ENCODE measurements at places on chromosomes 1 and 21.
A peak's percentile ranks its signal among the peaks of the same experiment; 100 is the strongest.

DNA sequence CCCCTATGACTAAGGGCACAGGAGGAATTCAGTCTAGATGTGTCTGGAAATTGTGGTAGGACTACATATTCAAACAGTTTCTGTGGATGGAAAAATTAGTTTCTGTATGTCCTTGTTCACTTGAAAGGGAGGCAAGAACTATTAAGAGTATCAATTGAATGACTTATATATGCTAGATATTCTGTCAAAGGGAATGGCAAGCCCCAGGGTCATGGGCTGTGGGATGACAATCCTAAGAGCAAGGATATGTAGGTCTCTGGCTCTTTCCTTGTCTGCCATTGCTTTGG lies 383.5 kb upstream of the B3GALT2 start:
- DNase-seq, result no peak

- DNase-seq, result no peak
These were observed 162.6 kb upstream of the IRF2BP2 start for GRCh38 chr1:234772345-234773147.

DNA sequence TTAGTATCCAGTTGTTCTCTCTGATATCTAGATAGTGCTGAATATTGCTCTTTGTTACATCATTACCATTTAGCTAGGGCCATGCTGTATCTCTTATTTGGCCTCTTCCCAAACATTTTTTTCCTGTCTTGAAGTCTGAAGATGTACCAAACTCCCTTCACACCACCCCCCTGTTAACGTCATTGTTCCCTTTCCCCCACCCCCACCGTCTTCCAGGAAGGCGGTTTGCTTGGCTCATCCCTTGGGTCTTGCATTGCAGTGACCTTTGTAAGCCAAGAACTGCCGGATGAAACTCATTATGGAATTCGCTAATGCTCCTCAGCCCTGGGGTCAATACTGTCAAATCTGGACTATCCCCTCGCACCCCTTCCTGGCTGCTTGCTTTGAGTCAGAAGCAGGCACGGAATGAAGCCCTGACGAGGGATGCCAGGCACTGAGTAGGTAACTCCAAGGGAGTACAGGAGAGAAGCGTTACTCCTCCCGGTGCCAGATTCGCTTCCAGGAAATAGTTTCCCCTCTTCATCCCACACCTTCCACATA lies 283.1 kb downstream of the TM2D1 start:
- no peak for DNase-seq

DNA sequence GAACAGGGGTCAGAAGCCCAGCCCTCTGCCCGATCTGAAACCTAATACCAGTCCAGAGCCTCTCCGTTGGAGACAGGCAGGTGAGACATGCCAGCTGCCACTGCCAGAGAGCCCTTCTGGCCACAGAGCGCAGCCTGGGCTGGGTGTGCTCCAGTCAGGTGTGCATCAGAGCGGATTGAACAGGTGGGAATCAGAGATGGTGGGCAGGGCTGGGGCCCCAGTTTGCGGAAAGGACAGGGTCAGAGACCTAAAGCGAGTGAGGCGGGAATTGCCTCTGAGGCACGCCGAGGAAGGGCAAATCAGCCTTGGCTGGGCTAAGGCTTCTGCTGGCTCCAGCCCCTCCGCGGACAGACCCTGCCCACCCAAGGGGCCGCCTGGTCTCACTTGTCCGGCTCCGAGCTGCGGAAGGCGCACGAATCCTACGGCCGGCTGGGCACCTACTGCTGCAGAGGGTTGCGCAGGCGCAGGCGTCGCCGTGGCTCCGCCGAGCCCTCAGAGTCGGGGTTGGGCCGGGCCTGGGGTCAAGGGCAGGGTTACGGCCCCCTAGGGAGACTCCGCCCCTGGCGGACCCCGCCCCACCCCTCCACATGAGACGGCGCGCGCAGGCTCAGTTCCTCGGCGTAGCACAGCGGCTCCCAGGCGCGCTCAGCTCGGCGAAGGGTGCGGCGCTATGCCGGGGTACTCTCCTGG lies 10.3 kb downstream of the CPLANE2 start:
- no peak for DNase-seq

DNA sequence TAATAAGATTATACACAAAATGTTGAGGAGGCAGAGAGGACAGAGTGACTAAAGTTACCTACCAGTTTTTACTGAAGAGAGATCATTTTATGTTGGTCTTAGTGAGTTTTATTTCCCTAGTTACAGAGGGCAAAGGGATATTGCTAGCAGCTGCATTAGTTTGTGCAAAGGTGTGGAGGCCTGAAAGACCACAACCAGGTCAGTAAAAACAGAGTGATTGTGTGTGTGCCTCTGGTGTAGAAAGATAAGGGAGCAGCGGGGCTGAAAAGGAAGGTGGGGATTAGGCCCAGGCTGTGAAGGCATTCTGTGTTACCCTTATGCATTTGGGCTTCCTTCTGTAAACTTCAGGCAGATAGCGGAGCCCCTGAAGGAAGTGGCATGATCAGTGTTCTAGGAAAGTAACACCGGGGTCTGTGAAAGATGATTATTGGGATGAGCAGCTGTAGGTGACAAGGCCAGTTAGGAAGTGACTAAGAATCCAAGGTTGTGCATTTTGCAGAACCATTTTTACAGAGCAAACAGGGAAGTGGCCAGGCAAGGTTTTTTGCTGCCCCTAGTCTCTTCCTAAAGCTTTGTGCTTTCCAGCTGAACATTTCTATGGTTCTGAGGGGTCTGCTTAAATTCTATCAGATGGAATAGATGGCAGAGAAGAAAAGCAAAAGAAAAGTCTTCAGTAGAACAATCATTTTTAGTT lies 3.7 kb downstream of the GADD45A start:
- DNase-seq, result no peak

GRCh38 chr1:17075470-17076255 lies 21.8 kb upstream of the SDHB start:
- DNase-seq, result no peak

DNA sequence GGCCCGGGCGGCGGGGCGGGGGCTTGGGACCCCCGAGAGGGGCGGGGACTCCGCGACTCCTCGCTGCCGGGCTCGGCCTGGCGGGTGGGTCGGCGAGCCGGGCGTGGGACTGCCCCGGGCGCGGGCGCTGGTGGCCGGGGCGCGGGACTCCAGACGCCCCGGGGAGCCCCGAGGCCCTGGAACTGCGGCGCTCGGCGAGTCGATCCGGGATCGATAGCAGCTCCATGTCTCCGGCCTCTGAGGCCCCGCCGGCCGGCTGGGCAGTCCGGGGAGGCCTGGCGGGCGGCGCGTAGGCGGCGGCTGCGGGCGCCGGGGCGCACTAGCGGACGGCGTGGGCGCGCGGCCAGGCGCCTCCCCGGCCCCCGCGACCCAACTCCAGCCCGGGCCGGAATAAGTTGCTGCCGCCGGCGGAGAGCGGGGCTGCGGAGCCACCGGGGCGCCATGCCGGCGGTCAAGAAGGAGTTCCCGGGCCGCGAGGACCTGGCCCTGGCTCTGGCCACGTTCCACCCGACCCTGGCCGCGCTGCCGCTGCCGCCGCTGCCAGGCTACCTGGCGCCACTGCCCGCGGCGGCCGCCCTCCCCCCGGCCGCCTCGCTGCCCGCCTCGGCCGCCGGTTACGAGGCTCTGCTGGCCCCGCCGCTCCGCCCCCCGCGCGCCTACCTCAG lies 400 bp downstream of the SAMD11 start:
- no peak for DNase-seq

- peak; percentile 38 for DNase-seq
These were observed 182.6 kb downstream of the VAV3 start for GRCh38 chr1:107782217-107782845.

DNA sequence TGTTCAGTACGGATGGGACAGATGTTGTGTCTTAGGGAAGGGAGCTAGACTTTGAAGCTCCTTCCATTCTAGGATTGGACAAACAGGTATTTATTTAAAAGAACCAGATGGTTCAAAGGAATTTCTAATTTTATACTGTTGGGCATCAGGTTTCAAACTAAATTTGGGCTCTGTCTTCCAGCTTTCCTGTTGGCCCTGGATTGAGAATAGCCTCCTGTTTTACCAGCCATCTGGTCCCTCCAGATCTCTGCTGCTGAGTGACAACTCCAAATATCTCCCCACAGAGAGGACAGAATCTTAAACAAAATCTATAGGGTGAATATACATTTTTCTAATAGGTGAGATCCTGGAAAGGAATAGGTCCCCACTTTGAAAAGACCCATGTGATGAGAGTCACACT lies 52.5 kb upstream of the CNIH3 start:
- DNase-seq, result no peak

GRCh38 chr1:68225781-68226180 lies 6.5 kb downstream of the WLS start:
- DNase-seq, result no peak

- DNase-seq, result no peak
These were observed 24.4 kb downstream of the ELAPOR1 start for GRCh38 chr1:109138358-109138757.

- no peak for DNase-seq
These were observed 404 bp upstream of the SCMH1 start for GRCh38 chr1:41242342-41243078.

- DNase-seq, result no peak
These were observed 200.3 kb upstream of the SGIP1 start for GRCh38 chr1:66333466-66334199.

DNA sequence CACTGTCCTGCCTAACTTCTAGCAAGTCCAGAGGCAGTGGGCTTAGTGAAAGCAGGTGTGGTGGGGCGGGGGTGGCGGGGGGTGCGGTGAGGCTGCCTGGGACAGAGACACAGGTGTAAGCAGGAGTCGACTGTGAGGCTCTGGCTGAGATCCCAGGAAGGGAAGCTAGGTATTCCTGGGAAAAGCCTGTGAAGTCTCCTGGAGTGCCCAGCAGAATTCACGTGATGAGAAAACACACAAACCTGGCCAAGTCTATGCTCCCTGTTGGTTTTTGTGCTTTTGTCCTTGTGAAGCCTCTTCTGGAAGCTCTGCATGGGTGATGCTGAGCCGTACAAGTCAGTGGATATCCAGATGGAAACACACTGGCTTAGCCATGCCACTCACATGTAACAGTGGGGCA lies 5.3 kb downstream of the GALNT2 start:
- no peak for DNase-seq

GRCh38 chr1:51473331-51474115 lies 45.5 kb downstream of the EPS15 start:
- DNase-seq, result no peak

- DNase-seq, result no peak
These were observed 130.8 kb upstream of the SGIP1 start for GRCh38 chr1:66403007-66403731.

GRCh38 chr1:8024329-8024728 lies 1.8 kb downstream of the ERRFI1 start:
- DNase-seq, result no peak

DNA sequence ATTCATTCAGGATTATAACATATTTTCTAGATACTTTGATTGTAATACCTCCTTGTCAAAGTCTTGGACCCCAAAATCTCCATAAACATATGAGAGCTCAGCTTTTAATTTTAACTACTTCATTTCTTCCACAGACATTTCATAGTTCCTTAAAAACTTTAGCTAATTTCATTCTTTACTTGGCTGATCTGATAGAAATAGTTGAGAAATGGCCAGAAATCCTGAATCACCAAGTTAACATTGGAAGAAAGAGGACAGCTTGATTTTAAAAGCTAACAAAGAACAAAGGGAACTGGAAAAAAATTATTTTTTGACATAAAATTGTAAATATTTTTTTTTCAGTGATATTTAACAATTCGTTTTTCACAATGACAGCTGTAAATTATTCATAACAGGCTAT lies 216.5 kb downstream of the NTNG1 start:
- DNase-seq, result peak; percentile 84

DNA sequence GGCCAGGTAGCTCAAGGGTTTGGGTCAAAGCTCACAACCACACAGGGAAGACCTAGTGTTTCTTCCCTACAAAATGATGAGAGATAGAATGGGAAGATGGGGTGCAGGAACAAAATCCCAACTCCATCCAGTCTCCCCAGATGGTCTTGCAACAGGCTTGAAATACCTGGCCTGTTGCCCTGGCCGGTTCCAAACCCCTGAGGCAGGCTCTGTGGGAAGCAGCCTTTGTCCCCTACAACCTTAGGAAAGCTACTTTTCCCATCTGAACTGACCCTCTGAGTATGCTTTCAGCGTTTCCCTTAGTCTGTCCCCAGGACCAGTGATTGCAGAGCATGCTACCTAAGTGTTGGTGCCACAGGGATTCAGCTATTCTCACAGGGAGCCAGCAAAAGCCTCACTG lies 104.0 kb downstream of the GDAP2 start:
- DNase-seq, result no peak
